ENCODE measurements at places on chromosomes 3 and 15.

DNA sequence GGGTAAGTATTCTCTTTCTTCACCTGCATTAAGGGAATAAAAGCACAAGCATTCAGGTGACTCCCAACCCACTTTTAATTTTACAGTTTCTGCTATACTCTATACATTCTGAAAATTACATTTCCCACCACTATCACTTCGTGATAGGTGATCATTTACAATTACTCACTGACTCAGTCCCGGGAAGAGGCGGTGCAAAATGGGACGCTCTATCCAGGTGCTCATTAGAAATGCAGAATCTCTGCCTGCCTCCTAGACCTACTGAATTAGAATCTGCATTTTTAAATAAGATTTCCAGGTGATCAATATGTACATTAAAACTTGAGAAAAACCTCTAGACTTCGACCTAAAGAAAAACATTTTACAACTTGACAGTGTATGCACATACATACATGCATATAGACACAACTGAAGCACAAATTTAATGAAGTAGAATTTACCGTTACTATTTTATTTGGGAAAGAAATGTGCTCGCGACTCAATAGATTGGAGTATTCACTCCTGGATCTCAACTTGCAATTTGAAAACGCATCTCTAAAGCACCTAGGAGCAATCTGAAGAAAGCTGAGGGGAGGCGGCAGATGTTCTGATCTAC is 598 bp upstream of the TGFBR2 start:
- DNase-seq, result no peak

GRCh38 chr3:143475981-143476380 is 356.4 kb downstream of the CHST2 start:
- DNase-seq, result no peak

- DNase-seq, result no peak
Observed at GRCh38 chr3:49619649-49620048, 54.5 kb upstream of the APEH start.

GRCh38 chr15:96334017-96334704 is 3.7 kb downstream of the NR2F2 start:
- DNase-seq, result no peak

DNA sequence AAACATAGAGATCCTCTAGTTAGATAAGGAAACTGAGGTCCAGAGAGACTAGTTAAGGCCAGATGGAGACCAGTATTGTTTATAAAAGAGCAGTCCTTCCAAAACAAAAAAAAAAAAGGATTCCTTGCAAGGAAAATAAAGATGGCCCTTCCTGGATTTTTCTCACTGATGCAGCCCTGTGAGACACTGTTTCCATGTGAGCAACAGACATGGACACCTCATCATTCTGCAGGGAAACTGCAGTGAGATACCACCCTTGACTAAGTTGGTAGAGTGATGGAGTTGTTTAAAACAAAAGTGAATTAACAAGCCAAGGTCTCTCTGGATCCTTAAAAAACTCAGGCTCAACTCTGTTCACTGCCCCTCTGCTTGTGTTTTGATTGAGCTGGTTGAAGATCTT is 65.6 kb upstream of the MYZAP start:
- DNase-seq, result no peak

GRCh38 chr15:57565311-57565710 is 26.4 kb upstream of the MYZAP start:
- DNase-seq, result no peak

GRCh38 chr3:127847236-127847720 is 25.0 kb upstream of the MGLL start:
- no peak for DNase-seq

- no peak for DNase-seq
Observed at GRCh38 chr3:62139957-62140356, 233.4 kb downstream of the FEZF2 start.

GRCh38 chr3:9785602-9786001 is 6.7 kb downstream of the TADA3 start:
- DNase-seq, result no peak

GRCh38 chr3:71816767-71817156 is 31.8 kb upstream of the PROK2 start:
- no peak for DNase-seq

- DNase-seq, result no peak
Observed at GRCh38 chr3:69838217-69838616, 99.0 kb downstream of the MITF start.

DNA sequence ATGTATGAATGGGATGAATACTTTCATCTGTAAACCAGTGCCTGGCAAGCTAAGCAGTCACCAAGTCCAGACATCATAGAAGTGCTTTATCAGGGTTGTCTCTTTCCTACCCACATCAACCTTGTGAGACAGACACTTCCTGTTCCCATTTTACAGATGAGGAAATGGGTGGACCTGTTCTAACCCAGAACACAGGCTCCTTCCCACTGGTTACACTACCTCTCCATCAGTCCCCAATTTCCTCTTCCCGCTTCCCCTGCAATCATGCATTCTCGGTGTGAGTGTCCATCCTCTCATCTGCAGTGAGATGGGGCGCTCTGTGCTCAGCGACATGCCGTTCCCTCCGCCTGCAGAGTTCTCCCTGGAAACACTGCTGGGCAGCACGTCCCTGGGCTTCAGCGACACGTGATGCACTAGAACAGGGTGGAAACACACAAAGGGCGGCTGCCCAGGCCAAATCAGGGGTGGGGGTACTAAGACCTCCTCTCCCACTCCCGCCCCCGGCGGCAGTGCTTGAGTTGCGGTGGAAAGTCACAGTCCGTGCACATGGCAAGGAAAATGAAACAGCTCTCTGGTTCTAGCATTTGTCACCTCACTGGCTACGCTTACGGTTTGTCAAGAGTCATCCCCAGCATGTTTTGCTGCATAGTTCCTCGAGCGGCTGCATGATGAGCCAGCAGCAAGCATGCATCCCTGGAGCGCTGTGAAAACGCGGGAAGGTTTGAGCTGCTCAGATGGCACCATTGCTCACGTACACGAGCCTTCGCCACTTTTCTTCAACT is 201.1 kb downstream of the ADAMTS17 start:
- DNase-seq, result no peak

DNA sequence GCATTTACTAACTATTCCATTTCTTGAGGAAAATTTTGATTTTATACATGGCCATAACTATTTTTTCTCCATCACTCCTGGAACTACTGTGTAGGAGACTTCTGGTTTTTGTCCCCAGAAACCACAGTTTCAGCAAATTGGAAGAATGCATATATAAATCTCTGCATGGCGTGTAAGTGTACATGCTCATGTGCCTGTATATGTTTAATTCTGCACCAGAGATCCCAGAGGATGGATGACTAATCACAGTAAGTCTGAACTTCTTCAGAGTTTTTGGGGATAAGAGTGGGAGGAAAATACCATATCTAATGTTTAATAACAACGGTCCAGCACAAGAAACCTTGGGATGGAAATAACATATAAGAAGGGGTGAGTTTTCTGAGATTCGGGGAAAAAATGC is 10.9 kb upstream of the COL6A6 start:
- DNase-seq, result no peak
